ENCODE measurements at places on chromosomes 2 and 18. TPM values are rescaled to one million over a fixed set of nuclear protein-coding genes. Genes with fewer than 3 reads are reported as not detected.

The STON1 gene
- total RNA-seq = 0.07 TPM

The DSG1 gene
- not detected for total RNA-seq

The GULP1 gene
- 21.8 TPM for total RNA-seq

The PDK1 gene
- 11.3 TPM for total RNA-seq

The RMDN2 gene
- 3.2 TPM for total RNA-seq

The RFTN2 gene
- total RNA-seq = not detected
